ENCODE measurements at places on chromosomes 12 and 14.

GRCh38 chr14:65639216-65639615, 226.7 kb downstream of the FUT8 start:
- DNase-seq = no peak

DNA sequence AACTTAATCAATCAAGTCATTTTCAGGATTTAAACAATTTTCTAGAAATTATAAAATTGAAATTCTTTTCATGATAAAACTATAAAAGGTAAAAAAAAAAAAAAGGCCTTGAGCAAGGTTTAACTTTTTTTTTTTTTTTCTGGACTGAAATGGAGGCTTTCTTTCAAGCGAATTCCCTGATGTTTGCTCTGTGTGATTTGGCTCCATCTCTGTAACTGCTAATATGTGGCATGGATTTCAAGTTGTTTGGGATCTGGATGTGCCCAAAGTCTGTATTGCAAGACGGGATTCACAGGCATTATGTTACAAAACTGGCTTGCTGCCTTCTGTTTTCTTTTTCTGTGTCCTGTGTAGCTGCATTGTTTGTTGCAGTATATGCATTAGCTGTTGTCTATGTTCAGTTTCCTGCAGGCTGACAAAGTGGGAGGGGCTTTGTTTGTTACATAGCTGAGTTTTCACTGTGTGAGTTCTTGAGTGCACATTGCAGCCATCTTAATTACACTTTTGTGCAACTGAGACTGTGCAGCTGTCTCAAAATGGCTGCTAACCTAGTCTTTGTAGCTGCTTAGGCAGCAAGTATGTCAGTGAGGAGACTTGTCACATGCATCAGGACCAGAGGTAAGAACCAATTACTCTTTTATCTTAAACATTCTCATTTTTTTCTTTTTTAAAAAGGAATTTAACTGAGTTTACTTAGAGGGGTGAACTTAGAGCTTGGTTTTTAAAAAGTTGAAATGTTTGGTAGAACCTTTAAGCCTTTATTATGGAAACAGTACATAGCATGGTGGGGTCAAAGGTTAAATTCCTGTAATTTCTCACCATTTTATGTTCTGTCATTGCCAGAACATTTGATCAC, 19.5 kb downstream of the ATF7IP start:
- DNase-seq = peak; percentile 99

GRCh38 chr12:100801320-100801719, 6.7 kb downstream of the ANO4 start:
- DNase-seq = no peak

GRCh38 chr14:105974902-105975301, 448.5 kb downstream of the TMEM121 start:
- DNase-seq = peak; percentile 1

DNA sequence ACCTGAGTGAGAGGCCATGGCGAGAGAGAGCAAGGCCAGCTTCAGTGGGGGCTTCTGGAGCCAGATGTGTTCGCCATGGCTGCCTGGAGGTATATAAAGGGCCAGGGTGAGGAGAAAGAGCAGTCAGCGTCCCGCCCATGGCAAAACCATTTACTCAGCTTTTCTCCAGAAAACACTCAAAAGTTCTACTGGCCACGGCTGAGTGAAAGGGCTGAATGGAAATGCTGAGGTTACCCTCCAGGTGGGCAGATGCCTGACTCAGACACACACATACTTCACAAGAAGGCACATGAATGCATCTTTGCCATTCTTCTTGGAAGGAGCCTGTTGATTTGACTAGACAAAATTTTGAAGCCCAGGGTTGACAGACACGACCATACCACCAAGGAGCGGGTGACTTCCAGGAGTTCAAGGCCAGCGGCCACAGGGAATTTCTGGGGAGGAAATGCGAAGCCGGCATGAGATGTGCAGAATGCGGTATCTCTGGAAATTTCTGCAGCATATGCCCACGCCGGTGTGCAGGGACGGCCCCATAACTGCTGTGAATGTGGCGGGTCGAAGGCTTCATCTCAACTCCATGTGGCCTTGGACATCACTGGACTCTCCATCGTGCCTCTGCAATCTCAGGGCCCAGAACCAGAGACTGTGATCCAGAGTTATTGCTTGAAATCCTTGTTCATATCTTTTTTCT, at the start of gene IL31:
Gene IL31, minus strand, starts transcription at position 67 of the 691 bp plus-strand sequence. Its CDS starts 49 bp downstream, at position 18.
- no peak for DNase-seq

- no peak for DNase-seq
Measured at GRCh38 chr12:13538136-13538535, 341.6 kb downstream of the EMP1 start.

- DNase-seq = no peak
Measured at GRCh38 chr14:68094752-68095151, 275.2 kb downstream of the RAD51B start.

- peak; percentile 36 for DNase-seq
Measured at GRCh38 chr12:27237790-27238771, 6.0 kb upstream of the STK38L start.

GRCh38 chr14:22492622-22493542, 96.1 kb downstream of the DAD1 start:
- no peak for DNase-seq

DNA sequence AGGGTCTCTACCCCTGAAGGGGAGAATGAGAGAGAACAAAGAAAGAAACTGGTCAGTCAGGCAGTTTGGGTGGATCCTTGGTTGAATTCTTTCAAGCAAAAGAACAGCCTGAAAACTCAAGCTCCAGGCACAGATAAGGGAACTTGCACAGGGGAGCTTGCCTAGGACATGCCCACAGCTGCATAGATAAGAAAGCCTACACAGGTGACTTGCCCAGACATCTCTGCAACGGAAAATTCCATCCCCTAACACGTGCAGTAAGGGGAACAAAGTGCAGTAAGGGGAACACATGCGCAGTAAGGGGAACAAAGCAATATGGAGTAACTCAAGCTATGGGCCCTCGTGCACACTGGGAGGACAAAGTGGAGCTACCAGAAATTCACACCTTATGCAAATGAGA, 540.1 kb upstream of the MIS18BP1 start:
- DNase-seq = no peak

GRCh38 chr12:66516133-66516532, 162.7 kb downstream of the GRIP1 start:
- no peak for DNase-seq

GRCh38 chr14:102131741-102132140, 8.0 kb upstream of the WDR20 start:
- DNase-seq = no peak

GRCh38 chr14:77862154-77862786, 62.4 kb downstream of the ADCK1 start:
- peak; percentile 66 for DNase-seq

DNA sequence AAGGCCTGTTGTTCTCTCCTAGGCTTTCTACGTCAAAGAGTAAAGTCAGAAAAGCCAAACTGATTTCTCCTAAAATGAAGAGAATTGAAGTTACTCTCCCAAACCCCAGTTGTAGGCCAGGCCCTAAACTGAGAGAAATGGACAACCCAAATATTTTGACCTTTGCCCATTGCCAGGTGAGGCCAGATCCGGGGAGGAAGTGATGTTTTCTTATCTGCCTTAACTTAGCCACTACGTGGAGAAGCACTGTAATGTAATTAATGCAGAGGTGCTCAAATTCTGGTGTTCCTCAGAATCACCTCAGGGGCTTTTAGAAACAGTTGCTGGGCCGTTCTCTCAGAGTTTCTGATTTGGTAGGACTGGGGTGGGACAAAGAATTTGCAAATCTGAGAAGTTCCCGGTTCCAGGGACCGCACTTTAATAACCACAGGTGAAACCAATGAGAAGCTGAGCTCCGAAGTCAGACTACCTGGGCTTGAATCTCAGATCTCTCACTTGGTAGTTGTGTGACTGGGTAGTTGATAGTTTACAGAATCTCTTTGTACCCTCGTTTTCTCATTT, 73.2 kb downstream of the ETV6 start:
- DNase-seq = no peak

GRCh38 chr14:94483729-94484275, 7.8 kb upstream of the SERPINA9 start:
- DNase-seq = no peak

DNA sequence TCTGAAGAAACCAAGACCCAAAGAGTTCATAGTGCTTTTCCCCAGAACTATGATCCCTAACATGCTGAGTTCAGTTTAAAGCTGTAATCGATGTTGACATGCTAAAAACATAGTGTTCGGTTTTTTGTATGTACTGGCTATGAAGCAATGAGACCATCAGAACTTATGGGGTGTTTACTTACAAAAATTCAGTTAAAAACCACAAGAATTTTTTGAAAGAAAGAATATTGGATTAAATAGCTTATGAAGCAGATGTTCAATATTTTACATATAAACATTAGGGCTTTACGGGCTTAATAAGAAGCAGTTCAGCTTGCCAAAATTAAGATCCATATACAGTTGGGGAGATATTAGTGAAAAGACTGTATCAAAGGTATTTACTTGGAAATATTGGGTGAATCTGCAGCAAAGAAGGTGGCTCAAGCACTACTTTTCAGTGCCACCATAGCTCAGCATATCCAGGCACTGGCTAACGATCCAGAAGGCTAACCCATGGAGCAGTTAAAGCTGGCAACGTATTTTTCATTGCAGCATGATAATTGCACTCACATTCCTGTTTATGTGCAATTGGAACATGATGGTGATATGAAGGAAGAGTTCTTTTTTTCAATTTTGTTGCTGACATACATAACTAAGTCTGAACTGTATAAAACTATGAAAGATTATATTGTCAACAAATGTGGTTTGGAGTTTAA, 125.9 kb downstream of the EFCAB11 start:
- DNase-seq = no peak

GRCh38 chr12:15763328-15763727, 25.9 kb downstream of the EPS8 start:
- DNase-seq = no peak

GRCh38 chr12:40107098-40107802, 1.4 kb upstream of the SLC2A13 start:
- peak; percentile 89 for DNase-seq

GRCh38 chr12:121282072-121282742, 14.3 kb downstream of the CAMKK2 start:
- no peak for DNase-seq

DNA sequence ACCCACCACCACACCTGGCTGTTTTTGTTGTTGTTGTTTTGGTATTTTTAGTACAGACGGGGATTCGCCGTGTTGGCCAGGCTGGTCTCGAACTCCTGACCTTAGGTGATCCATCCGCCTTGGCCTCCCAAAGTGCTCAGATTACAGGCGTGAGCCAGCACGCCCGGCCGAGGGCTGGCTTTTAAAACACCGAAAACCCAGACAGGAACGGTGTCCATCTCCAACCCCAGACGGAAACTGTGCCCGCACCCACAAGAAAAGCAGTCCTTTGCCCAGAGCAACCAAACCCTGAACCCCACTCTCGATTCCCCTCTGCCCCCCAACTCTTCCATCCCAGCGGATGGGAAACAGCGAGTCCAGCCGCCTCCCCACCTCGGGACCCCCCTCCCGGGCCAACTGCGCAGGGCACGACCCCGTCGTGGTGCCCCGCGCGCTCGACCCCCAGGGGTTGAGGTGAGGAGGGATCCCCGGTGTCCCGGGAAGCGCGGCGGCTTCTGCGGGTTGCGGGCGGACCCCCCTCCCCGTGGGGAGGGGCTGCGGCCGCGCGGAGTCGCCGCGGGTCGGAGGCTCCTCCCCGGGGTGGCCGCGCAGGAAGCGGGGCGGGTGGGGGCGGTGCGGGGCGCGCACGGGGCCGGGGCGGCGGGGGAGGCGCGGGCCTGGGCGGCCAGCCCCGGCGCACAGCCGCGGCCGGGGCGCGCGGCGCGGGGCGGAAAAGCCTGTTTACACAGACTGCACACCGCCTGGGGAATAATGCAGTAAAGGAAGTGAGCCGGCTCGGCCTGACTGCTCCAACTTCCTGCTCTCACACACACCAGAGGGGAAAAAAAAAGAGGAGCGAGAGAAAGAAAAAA, at the start of gene ELK3:
Gene ELK3, plus strand, starts transcription at position 651 of the 851 bp plus-strand sequence.
- peak; percentile 52 for DNase-seq

GRCh38 chr12:126198966-126199692, 1133.9 kb downstream of the AACS start:
- no peak for DNase-seq

- DNase-seq = no peak
Measured at GRCh38 chr14:93011141-93011529, 88.2 kb downstream of the CHGA start.

DNA sequence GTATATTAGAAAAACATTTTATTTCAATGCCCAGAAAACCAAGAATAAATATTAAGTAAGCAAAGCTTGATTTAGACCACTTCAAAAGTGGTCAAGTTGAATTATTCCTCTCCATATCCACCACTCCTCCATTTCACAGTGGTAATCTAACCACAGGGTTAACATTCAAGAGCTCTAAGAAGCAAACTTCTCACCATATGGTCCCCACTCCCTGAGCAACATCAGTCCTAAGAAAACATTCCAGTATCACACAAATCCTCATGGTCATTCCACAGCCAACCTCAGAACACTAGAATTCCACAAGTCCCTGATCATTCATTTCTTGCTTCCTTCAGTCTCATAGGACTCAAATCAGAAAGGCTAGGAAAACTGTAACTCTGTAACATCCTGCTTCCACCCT, 47.9 kb downstream of the ST8SIA1 start:
- no peak for DNase-seq
